Activated CD4-positive, alpha-beta T cell treated with anti-CD3 and anti-CD28 coated beads, Interleukin-2, amount 10 ng/mL, durations not matched to agents 7 days and 5 days (primary cell): ENCODE measurements at places on chromosomes 12 and 14. TPM values are rescaled to one million over a fixed set of nuclear protein-coding genes. Genes with fewer than 3 reads are reported as not detected.

Gene TIGAR
- total RNA-seq: 11.0 TPM

Gene AMHR2
- not detected for total RNA-seq

Gene PPP1R1A
- total RNA-seq: not detected

Gene NEMF
- total RNA-seq: 89.1 TPM

Gene SLC17A8
- total RNA-seq: not detected

Gene GARIN6
- total RNA-seq: not detected

Gene KCNA5
- not detected for total RNA-seq

DNA sequence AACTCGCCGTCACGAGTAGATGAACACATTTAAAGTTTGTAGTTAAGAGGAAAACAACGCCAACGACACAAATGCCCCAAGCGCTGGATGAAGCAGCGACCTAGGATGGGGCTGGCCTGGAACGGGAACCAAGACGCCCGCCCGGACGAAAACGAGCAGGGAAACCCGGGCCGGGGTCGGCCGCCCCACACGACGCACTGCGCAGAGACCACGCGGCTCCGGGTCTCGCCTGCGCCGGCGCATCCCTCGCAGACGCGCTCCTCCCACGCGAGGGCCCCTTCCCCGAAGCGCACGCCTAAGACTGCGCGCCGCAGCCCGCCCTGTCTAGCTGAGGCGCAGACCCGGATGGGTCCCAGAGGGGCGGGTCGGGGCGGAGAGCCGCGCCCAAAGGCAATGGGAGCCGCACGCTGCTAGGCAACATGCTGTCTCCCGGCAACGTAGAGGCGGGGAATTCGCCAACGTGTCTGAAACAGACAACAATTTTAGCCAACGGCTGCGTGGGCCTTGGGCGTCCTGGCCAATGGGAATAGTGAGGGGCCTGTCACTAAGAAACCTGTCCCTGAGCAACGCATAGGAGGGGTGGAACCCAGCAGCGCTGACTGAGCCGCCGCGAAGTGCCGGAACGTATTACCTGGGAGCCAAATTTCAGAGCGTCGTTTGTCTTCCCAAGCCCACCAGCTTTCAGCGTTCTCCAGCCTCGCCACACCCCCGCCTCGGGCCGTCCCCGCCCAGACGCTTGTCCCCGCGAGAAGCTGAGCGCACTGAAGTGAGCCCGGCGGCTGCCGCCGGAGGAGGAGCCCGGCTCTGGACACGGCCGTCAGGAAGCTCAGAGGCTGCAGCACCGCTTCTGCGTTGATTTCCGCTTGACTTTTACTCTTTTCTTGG, 21.0 kb upstream of the CHFR start:
- DNase-seq: peak; percentile 98

DNA sequence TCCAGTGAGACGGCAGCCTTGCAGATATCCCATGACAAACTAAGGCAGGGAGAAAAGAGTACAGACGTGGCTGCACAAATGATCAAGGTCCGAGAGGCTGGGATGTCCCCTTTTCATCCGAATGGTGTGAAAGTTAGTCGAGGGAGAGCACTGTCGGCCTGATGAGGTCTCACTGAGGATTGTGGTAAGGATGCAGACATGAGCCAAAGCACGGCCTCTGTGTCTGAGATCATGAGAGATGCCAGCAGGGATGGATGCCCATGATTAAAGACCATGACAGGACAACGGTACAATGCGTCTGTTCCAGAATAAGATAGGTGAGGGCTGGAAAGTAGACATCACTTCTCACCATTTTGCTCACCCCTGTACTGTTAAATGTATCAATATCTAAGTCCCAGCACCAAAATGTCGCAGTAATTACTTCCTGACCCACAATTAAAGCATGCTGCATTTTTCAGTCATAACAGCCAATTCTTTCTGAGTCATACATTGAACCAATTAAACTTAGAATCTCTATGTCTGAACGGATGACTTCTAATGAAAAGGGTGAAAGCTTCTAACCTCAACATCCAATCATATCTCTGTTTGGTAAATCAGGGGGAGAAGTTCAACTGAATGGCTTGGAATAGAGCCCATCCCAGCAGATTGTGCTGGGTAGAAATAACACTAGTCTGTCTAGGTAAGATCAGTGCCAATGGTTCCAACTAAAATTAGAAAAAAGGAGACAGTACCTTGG, 249.6 kb upstream of the SOX5 start:
- no peak for DNase-seq

DNA sequence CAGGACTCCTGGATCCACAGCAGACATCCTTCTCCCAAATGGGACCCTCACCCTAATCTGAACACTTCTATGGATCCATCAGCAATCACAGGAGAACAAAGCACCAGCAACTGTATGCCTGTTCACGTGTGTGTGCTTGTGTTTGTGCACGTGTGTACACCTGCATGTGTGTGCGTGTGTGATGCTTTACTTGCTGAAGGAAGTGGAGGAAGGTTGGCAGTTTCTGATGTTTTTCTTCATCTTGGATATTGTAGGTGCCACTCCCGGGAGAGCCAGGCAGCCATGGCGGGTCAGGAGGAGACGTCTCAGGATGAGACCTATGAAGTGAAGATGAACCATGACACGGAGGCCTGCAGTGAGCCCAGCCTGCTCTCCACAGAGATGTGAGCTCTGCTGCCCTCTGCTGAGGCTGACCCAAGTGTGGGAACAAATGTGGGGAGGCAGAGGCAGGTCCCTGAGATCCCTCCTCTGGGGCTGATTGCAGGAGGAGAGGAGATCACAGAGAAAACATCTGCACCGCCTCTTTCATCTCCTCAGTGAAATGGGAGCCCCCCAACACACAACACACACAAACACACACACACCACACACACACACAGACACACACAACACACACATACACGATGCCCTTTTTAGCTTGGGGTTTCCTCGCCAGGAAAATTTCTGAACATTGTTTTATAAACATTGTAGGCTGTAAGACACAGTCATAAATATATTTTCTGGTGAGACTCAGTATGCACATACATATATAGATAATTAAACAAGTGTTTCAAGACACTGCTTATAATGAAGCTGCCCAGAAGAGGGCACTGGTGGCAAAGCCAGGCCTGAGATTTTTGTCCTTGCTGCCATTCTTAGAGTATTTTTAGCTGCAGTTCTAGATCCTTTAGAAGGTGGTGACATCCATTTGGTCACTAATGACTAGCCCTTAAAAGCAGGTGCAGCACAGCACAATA, 112.2 kb upstream of the FKBP4 start:
- DNase-seq: peak; percentile 70

DNA sequence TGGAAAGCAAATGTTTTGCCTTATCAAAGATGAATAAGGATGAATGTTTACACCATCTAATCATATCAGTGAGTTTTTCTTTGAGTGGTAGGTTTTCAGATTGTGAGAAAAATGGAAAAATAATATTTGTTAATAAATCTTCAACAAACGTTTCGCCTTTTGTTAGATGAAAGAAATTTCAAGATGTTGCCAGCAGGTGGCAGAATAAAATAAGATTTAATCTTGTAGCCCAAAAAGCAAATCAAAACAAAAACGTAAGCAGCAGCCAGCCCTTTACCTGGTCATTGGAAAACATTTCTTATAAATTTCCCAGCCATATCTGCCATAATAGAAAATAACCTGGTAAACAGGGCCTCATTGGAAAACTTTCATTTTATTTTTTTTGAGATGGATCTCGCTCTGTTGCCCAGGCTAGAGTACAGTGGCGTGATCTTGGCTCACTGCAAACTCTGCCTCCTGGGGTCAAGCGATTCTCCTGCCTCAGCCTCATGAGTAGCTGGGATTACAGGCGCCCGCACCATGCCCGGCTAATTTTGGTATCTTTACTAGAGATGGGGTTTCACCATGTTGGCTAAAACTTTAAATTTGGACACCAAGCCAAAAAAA, 15.4 kb upstream of the TMEM120B start:
- peak; percentile 68 for DNase-seq

- no peak for DNase-seq
Measured at GRCh38 chr12:46210873-46211439, 57.9 kb downstream of the SLC38A1 start.

DNA sequence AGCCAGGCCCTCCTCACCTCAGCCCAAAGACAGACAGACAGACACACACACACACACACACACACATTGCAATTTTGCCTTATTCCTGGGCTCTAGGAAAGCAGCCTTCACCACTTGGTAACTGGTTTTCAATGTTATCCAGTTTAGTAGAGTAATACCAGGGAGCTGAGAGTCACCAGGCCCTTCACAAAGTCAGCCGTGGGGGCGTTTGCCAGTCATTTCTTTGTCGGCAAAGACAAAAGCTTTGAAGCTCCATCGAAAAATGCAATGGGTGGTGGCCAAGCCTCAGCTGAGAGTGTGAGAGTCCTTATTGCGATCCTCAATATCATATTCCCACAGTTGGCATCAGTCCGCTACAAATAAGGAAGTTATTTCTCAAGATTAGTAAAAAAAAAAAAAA, 8.1 kb upstream of the KCNA5 start:
- DNase-seq: no peak

- no peak for DNase-seq
Measured at GRCh38 chr14:57865403-57866198, at the start of gene SLC35F4. Gene SLC35F4 (minus strand): TSS chr14:57866092.

- no peak for DNase-seq
Measured at GRCh38 chr12:53676656-53677015, 753 bp upstream of the ATP5MC2 start.

DNA sequence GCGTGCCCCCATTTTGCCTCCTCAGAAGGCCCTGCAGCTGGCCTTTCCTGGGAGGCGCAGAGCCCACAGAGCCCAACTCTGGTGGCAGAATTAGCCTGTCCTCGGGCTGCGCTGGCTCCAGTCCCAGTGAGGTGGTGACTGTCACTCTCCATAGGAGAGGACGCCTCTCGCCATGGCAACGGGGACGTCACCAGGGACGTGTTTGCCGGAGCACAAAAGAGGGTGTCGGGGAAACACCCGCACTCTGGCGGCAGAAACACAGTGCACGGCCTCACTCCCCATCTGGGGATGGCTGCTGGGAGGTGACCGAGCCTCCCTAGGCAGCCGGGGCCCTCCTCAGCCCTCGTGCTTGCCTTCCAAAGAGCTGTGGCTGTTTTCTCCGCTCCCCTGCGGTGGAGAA, 50.2 kb upstream of the NCOR2 start:
- no peak for DNase-seq

GRCh38 chr12:116332705-116333380, 55.4 kb upstream of the MED13L start:
- DNase-seq: no peak

- DNase-seq: no peak
Measured at GRCh38 chr12:94697631-94698030, 47.3 kb upstream of the TMCC3 start.
